H1 (cell line): ENCODE measurements at places on chromosomes 6 and 20. TPM values are rescaled to one million over a fixed set of nuclear protein-coding genes. Genes with fewer than 3 reads are reported as not detected.

The CD93 gene
- under 0.01 and 0.02 TPM in 2 replicates for polyA plus RNA-seq

The LHFPL5 gene
- polyA plus RNA-seq, result 0.03 TPM in 1 of 2 replicates, not detected in the other

The PRRT1 gene
- polyA plus RNA-seq, result 0.71 and 1.4 TPM in 2 replicates

The POU3F2 gene
- polyA plus RNA-seq, result 0.06 and 0.09 TPM in 2 replicates

The LZTS3 gene
- 33.5 and 54.4 TPM in 2 replicates for polyA plus RNA-seq
